ENCODE measurements at places on chromosomes 3 and 15. TPM values are rescaled to one million over a fixed set of nuclear protein-coding genes. Genes with fewer than 3 reads are reported as not detected.

- no peak for DNase-seq
Measured at GRCh38 chr3:174488527-174488926, 370.6 kb upstream of the NAALADL2 start.

DNA sequence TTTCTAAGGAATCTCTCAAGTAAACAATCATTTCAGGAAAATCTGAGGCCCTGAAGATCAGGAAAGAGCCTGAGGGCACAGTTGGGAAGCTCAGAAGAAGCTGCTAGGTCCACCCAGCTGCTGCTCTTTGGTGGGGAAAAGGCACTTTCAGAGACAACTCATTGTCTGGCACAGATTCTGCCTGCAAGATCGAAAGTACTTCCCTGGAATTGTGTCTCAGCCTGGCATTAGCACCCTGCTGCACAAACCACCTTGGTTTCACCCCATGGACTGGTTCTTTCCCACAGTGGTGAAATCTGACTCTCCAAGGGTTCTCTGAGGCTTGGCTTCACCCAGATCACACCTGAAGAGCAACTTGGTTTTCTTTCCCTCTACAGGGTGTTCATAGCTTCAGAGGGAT, 18.7 kb downstream of the THRB start:
- DNase-seq: no peak

DNA sequence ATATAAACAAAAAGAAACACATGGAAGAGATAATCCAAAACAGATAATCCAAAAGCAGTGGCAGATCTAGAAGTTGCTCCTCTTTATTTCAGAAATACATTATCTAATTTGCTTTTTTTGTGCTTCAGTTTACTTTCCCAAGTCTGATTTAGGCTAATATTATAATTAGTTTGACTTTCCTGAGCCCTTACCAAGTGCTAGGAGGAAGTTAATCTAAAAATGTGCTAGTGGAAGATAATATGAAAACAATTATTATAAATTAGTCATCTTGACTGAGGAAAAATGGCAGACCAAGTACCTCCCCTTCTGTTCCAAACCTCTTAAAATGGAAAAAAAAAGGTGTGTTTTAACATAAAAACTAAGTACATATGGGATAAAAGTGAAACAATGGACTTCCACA, 17.5 kb downstream of the SLC9A9 start:
- no peak for DNase-seq

DNA sequence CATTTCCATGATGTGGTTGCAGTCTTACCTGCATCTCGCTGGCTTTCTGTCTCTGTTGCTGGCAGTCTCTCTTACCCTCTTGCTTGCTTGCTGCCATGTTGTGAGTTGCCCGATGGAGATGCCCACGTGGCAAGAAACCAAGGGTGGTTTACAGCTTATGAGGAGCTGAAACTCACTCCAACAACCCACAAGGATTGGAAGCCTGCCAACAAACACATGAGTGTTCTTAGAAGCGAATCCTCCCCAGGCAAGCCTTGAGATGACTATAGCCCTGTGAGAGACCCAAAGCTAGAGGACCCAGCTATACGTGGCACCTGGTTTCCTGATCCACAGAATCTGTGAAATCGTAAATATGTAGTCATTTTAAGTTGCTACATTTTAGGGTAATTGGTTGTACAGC, 490.9 kb upstream of the ADAMTS9 start:
- DNase-seq: no peak

- no peak for DNase-seq
Measured at GRCh38 chr3:37040231-37040630, 46.9 kb downstream of the MLH1 start.

DNA sequence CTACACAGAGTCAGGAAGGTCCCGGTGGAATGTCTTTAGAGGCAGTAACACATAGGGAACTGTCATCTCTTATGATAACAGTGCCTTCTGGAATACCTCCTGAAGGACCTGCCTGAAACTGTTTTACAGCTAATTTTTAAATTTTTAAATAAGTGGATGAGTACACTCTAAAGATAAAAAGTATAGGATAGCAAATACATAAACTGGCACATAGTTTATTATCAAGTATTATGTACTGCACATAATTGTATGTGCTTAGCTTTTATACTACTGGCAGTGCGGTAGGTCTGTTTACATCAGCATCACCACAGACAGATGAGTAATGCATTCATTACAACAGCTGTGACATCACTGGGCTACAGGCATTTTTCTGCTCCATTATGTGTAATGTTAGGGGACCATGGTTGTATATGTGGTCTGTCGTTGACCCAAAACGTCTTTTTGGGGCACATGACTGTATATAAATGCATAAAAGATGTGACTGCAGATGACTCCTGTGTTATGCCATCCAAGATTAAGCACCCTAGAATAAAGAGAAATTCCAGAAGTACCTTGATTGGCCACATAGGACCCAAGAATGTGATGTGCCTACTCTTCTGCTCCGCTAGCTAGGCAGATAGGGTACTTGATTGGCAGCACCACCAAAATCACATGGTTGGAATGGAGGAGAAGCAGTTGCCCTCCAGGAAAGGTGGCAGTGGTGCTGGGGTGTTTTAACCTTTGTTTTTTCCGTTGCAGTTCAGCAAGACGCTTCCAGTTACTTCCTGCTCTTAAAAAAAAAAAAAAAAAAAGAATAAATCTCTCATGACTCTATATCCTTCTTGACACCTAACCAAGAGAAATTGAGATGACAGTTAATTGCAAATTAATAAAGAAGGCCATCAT, 3.3 kb downstream of the VPS8 start:
- DNase-seq: no peak

DNA sequence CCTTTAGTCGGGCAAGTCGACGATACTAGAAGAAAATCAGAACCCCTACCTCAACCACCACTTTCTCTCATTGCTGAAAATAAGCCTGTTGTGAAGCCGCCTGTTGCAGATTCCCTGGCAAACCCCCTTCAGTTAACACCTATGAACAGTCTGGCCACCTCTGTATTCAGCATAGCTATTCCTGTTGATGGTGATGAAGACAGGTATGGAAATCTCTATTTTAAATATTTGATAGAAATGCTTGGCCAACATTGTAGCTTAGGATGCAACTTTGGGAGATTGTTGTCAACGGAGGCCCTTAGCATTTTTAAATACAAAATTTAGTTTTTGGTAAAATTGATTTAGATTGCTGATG, 3.0 kb downstream of the TSC22D2 start:
- DNase-seq: no peak

DNA sequence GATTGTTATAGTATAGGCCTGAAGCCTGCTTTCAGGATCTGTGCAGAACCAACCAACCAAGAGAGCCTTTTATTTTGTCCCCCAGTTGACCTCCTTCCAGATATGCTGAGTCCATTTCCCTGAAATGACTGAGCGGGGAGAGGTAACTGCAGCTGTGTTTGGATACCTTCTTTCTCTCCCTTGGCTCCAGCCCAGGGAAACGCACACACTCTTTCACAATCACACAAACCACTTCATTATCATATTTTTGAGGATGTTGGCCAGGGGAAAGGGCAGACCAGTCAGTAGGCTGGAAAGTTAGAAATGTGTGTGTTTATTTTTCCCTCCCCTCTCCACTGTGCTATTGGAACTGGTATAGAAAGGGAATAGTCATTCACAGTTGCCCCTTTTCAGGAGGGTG, 417.7 kb upstream of the TBL1XR1 start:
- no peak for DNase-seq

DNA sequence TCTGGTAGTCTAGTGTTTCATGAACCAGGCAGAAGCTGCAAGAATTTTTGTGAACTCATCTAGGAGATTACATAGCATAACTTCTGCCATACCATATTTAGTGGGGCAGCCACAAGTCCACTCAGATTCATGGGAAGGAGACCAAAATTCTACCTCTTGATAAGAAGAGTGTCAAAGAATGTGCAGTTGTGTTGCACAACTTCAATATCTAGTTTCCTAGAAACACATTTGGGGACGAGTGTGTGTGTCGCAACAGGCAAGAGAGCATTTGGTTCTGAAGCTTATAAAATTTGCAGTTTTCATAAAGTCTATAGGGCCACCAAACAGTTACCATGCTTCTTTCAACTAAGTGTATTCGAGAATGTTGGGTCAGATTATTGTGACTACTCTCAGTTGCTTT, 115.3 kb downstream of the KCNH8 start:
- no peak for DNase-seq

GRCh38 chr3:43104660-43105595, 951 bp downstream of the POMGNT2 start:
- no peak for DNase-seq

DNA sequence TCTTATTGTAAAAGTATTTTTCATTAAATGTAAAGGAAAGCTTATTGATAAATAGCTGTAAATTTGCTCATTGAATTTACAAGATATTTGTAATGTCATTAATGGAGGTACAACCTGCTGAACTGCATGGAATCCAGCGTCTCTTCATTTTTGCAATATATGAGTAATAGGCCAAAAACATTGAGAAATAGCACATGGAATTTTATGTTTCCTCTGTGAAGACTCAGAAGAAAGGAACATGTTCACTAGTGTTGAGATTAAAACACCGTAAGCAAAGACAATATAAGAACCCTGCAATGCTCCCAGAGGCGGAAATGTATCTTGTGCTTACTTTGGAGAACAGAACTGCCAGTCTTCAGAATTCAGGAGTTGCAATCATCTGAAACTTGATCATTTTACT, 167.6 kb downstream of the ALDH1A2 start:
- DNase-seq: no peak

DNA sequence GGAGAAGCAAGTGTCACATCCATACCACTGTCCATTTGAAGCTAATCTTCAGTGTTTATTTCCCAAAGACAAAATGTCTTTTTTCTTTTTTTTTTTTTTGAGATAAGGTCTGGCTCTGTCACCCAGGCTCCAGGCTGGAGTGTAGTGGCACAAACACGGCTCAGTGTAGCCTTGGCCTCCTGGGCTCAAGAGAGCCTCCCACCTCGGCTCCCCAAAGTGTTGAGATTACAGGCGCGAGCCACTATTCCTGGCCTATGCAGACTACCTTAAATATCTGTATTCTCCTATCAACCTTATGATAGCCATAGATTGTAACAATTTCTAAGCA, 27.7 kb upstream of the VPS33B start:
- DNase-seq: no peak

DNA sequence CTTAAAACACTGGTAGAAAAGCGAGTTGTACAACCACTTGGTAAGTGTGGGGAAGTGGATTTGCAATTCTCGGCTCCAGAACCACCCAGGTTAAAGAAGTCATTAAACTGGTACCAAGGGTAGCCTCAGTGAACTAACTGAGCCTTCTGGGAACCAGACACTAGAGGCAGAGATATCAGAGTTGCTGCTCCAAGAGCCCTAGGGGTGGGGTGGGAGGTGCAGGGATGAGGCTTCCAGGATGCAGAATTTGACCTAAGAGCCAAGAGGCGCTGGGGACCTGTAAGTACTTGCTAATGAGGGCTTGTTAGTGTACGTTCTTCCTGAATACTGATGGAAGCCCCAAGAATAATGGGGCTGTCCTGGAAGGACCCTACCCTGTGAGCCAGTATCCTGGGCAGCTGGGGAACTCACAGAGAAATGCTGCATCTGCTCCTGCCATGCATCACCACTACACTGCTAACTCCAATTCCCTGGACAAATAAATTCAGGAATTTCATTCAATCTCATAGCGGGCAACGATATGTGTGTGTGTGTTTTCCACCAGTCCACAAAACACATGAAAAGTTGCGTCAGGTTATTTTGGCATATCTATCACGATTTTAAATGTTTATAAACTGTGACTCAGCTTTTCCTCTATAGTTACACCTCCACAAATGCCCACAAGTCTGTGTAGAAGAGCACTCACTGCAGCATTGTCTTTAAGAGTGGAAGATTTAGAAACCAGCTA, 23.8 kb downstream of the STIMATE start:
- DNase-seq: no peak

DNA sequence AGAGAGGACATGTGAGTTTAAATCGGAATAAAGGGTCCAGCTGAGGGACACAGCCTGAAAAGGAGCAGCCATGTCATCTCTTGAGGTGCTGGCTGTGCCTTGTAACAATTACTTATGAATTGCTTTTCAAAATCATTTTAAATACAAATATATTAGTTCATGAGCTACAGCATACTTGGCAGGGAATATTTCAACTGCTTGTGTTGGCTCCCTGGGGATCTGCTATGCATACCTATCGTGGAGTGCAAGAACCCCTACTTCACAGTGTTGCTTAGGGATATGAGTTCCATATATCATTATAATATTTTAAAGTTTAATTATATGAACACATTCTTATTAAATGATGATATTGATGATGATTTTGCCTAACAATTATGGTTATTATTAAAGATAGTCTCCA, 19.1 kb upstream of the P2RY14 start:
- DNase-seq: no peak

Gene CYP8B1
- not detected for total RNA-seq

Gene GRK7
- not detected for total RNA-seq

Gene SCN10A
- not detected for total RNA-seq

Gene NGLY1
- 44.8 TPM for total RNA-seq

Gene B3GALNT1
- total RNA-seq: 2.4 TPM

Gene ALDH1A2
- not detected for total RNA-seq

Gene OSTN
- total RNA-seq: not detected

Gene CKMT1A
- total RNA-seq: not detected

Gene TRMT10C
- total RNA-seq: 59.3 TPM

Data from CD8-positive, alpha-beta memory T cell (primary cell).